Cortex of kidney (tissue), 1 donor: ENCODE measurements at places on chromosomes 7 and 10.

DNA sequence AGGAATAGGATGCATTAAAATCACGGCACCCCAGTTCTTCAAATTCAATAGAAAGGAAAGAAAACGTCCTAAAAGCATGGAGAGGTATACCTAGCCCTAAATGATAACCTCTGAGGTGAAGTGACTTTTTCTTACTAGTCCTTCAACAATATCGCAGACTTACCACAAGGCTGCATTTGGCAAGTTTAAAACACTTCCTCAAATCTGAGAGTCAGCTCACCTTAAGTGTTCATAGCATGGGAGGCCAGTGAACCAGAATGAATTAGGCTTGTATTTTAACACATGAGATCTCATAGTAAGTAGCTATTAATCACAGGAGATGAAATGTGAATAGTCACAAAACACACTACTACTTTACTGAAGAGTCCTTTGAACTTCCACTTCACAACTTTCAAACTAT, 124.2 kb downstream of the RNF32 start:
- no peak for DNase-seq

GRCh38 chr7:129074361-129074871, 19.5 kb upstream of the TNPO3 start:
- DNase-seq, result no peak

DNA sequence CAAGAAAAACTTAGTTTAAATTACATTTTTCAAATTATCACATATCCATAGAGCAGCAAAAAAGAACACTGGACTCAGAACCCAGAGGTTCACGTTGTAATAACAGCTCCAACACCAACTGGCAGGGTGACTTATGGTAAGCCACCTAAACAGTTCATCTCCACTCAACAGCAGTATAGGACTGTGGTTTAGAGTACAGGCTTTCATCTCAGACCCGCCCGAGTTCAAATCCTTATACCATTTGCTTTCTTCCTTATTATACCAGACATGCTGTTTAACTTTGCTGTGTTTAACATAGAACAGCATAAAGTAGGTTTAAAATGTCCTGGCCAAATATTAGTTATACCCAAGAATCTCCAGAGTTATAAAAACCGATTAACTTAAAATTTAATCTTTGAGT, 97.9 kb downstream of the ARHGAP21 start:
- no peak for DNase-seq

DNA sequence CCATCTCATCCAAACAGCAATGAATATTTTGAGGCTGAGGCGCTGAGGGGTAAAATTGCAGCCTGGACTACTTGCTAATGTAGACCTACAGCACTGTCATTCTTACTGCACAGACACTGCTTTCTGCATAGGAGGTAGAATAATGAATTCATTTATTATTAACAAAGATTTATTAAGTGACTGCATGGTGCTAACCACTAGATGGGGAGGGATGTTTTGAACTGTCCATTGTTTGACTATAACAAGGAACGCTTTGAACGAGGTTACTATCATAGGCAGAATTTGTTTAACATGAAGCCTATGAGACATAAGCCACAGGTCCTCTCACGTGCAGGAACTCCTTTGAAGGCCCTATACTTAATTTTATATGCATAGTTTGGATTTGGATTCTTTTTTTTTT, 143.8 kb downstream of the CFTR start:
- DNase-seq, result no peak

DNA sequence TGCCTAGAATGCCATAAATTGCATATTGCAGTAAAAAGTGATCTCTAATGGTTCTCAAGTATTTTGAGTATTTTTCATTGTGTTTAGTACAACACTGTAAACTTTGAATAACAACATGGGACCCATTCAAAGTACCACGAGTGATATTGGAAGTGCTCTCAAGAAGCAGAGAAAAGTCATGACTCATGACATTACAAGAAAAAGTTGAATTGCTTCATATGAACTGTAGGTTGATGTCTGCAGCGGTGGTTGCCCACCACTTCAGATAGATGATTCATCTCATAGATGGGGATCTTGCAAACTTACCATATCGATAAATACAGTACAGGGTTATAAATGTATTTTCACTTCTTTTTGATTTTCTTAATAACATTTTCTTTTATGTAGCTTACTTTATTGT, 33.9 kb downstream of the ENTPD1 start:
- no peak for DNase-seq

- no peak for DNase-seq
Measured at GRCh38 chr7:112105584-112106530, 100.3 kb downstream of the DOCK4 start.

DNA sequence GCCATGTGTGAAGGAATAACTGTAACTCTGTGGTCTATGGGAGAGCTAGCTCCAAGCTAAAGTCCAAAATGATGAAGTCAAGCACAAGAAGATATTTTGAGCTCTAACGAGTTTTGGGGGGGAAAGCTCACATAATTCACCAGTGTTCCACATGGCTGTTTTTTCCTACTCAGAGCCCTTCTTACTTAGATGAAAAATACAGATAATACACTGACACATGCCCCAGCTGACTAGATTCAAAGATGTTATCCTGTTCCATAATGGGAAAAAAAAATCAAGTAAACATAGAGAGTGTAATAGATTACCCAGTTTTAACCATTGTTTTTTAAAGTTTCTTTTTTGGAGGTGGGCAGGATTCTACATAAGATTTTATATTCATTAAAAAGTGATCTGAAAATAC, 86.6 kb downstream of the PRLHR start:
- DNase-seq, result no peak

- no peak for DNase-seq
Measured at GRCh38 chr10:106440355-106440754, 724.2 kb downstream of the SORCS1 start.

DNA sequence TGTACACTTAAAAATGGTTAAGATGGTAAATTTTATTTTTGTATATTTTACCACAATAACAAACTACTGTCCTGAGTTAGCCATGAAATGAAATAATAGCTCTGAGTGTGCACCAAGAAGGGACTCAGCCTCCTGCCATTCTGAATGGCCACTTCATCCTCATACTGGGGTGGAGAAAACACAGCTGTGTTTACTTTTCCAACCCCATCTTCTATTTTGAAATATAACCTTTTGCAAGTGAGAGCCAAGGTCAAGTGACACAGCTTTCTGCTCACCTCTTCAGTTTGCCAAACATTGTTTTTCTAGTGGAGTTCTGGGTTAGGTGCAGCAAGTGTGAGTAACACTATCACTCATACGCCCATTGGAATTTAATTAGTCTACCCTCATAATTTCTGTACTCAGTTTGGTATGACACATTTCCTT, 107.4 kb upstream of the GLCCI1 start:
- no peak for DNase-seq

GRCh38 chr10:78260141-78260540, 226.5 kb downstream of the RPS24 start:
- no peak for DNase-seq

GRCh38 chr7:100061518-100062193, 12.1 kb downstream of the ZSCAN21 start:
- DNase-seq, result no peak

DNA sequence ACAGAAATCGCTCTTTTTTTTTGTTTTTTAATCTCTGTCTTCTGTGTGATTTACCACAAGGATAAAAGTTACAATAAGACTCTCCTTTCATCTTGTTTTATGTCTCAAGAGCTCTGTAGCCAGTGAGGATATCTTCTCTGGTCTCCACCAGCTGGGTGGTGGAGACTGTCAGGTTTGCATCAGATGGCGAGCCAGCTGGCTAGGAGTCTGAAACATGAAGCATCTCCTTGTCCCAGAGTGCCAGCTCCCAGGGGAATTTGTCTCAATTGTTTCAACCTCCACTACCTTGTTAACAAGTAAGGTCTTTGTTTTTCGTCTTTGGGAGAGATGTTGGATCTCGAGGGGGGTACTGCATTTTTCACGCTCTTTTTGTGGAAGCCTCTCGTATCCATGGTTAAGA, 47.3 kb downstream of the FRMPD2 start:
- no peak for DNase-seq

DNA sequence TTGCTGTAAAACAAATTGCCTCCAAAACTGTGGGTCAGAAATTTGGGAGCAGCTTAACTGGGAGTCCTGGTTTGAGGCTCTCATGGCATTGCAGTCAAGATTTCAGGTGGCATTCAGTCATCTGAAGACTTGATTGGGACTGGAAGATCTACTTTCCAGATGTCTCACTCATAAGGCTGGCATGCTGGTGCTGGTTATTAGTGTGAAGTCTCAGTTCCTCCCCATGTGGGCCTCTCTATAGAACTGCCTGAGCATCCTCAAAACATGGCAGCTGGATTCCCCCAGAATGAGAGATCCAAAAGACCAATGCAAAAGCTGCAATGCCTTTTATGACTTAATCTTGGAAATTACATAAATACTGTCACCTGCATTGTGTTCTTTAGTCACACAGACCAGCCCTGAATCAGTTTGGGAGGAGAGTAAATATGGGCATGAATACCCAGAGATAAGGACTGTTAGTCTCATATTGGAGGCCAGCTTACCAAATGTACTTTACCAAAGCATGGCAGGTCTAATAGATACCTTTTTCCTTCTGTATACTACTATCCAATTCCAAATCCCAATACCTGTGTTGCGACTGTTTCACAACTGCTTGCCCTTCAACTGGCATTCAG, 6.5 kb upstream of the HERPUD2 start:
- DNase-seq, result no peak

GRCh38 chr7:1858435-1859265, 188.6 kb downstream of the ELFN1 start:
- no peak for DNase-seq
